Natural killer cell (primary cell): ENCODE measurements at places on chromosomes 2 and 18. TPM values are rescaled to one million over a fixed set of nuclear protein-coding genes. Genes with fewer than 3 reads are reported as not detected.

DNA sequence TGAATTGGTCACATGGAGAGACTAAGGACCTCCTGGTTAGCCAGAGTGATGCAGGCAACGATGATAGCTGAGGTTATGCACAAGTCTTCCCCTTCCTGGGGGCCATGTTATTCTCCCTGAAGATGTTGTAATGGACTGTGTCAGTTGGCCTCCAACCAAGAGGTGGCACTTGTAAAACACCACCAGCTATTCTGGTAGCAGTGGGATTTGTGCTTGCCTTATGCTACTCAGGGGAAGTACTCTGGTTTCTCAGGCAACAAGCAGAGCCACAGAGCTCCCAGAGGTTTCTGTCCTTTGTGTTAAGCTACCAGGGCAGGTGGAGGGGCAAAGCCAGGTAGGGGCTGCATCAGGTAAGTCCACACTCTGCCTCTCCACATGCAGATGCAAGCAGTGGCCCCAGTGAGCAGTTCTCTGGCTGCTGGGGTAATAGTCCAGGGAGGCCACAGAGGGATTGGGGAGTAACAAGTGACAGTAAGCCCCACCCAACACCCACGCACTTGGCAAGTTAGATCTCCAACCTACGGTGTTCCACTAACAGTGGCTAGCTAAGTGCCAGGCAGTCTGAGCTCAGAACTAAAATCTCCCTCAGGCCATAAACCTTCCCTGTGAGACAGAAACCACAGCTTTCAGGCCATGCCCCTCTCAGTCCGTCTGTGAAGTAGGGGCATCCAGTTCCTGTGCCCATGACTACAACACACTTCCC lies 99.7 kb downstream of the RND3 start:
- no peak for DNase-seq

Gene NAT8
- not detected for total RNA-seq

DNA sequence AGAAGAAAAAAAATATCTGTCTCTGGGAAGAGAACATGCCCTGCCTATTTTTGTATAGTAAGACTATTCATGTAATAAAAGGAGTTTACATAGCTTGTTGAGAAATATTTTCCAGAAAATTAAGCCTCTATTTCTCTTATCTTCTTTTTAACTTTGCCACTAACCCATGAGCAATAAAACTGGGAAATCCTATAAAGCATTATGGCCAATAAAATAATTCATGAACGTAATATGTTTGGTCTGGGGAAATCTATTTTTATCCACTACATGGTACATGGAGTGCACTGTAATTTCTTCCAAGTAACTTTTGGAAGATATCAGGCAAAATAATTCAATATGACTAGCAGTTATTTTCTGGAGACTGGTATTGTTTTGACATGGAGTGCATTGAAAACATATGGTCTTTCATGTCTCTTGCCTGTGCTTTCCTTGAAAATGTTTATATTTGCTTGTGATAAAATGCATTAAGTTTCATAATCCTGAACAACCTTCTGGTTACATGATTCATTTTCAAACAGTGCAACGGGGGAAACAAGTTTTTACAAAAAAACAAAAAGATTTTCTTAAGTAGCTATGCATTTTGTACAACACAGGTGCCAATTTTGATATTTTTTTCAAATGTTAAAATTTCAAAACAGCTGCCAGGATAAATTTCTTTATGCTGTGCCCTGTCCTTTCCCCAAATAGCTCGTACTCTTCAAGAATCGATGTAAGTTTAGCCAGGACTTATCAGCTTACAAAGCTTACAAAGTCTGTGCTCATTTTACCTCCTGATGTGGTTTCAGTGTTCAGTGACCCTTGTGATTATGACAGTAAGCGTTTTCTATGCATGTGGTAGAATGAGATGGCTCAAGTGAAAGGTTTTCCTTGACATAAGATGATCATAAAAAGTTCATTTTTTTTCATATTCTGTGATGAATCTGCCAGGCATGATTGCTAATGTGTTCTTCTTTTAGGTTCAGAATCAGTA lies 194.5 kb downstream of the UBE2E3 start:
- no peak for DNase-seq

DNA sequence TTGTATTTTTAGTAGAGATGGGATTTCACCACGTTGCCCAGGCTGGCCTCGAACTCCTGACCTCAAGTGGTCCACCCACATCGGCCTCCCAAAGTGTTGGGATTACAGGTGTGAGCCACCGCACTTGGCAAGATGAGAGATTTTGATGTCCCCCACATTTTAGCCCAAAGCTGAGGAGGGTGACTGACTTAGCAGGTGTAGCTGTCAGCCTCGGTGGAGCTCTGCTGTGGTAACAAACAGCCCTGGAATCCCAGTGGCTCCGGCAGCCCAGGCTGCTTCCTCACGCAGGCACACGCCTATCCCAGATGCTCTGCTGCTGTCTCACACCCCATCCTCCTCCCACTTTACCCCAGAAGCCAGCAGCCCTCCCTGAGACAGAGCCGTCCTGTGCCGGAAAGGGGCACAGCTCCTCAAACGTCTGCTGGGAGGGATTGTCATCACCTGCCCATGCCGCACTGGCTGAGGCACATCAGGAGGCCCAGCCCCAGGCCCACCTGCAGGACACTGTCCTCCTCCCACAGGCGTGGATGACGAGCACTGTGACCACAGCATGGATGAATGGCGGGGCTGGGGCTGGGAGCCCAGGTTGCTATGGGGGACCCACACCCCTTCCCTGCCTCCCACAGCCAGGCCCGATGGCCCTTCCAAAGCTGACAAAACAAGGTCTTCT lies 10.6 kb upstream of the BOK start:
- no peak for DNase-seq

DNA sequence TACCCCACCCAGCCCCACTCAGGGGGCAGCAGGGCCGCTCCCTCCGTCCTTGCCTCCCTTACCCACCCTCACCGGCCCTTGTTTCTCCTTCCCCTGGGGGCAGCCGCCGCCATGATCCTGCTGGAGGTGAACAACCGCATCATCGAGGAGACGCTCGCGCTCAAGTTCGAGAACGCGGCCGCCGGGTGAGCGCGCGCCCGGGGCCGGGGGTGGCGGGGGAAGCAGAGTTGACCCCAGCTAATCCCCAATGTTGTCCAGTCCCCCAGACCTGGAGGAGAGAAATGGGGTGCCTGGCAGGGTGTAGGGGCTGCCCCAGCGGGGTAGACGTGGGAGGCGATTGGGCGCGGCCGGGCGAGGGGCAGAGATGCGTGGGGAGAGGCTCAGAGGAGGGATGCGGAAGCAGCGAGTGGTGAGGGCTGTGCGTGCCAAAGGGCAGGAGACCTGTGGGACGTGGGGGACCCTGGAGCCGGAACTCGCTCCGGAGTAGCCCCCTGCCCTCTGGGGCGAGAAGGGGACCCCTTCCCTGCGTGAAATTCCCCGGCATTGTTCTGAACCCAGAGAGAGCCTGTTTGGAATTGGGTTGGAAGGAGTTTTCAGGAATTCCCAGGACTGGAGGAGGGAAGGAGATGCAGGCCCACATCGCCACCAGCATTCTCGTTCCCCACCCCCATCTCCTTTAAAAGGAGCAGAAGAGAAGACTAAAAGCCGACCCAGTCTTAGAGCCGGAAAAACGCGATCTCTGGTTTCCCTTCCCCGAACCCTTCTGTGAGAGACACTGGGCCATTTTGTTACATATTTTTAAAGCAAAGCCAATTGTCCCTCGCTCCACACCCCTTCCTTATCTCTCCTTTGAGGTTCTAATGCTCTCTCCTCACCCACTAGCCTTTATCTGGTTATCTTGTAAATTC lies 625 bp downstream of the ARPC2 start:
- peak; percentile 62 for DNase-seq

DNA sequence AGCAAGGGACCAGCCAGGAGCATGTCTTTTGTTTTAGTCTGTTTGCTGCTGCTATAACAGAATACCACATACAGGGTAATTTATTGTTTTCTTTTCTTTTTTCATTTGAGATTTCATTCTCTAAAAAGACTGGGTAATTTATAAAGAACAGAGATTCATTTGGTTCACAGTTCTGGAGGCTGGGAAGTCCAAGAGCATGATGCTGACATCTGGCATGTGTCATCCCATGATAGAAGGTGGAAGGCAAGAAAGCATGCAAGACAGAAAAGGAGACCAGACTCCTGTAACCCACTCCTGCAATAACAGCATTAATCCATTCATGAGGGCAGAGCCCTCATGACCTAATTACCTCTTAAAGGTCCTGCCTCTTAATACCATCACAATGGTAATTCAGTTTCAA lies 14.8 kb downstream of the SGO2 start:
- no peak for DNase-seq

Gene PCBP1
- total RNA-seq = 352 TPM

- DNase-seq = no peak
Measured at GRCh38 chr2:233928594-233929351, 11.6 kb downstream of the TRPM8 start.

GRCh38 chr18:55878224-55878623 lies 290.2 kb upstream of the TCF4 start:
- no peak for DNase-seq

Gene CAPN13
- not detected for total RNA-seq

GRCh38 chr2:121748202-121748601 lies 7.2 kb upstream of the TSN start:
- peak; percentile 19 for DNase-seq

GRCh38 chr2:205700331-205701132 lies 18.2 kb downstream of the NRP2 start:
- no peak for DNase-seq

GRCh38 chr2:149330127-149331022 lies at the start of gene LYPD6:
TSS of gene LYPD6 (plus strand) at chr2:149330587. CDS start at chr2:149437709, 107,122 bp downstream.
- DNase-seq = no peak

- DNase-seq = no peak
Measured at GRCh38 chr2:162256591-162256991, 13.3 kb upstream of the FAP start.

DNA sequence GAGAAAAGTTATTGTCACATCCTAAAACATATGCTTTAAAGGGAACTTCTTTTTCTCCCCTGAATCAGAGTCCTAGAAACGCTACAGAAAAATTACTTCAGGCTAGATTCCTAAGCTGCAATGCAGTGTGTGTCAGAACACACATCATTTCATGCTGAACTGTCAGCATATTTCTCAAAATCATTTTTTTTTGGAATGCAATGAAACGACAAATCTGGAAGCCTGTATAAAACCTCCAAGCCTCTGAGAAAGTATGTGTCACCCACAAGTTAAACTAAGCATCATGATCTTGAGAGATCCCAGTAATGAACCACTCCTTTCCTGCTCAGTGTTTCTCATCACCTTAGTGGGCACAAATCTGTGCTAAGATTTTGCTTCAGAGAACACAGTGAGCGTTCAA lies 276.2 kb downstream of the ZNF521 start:
- no peak for DNase-seq

DNA sequence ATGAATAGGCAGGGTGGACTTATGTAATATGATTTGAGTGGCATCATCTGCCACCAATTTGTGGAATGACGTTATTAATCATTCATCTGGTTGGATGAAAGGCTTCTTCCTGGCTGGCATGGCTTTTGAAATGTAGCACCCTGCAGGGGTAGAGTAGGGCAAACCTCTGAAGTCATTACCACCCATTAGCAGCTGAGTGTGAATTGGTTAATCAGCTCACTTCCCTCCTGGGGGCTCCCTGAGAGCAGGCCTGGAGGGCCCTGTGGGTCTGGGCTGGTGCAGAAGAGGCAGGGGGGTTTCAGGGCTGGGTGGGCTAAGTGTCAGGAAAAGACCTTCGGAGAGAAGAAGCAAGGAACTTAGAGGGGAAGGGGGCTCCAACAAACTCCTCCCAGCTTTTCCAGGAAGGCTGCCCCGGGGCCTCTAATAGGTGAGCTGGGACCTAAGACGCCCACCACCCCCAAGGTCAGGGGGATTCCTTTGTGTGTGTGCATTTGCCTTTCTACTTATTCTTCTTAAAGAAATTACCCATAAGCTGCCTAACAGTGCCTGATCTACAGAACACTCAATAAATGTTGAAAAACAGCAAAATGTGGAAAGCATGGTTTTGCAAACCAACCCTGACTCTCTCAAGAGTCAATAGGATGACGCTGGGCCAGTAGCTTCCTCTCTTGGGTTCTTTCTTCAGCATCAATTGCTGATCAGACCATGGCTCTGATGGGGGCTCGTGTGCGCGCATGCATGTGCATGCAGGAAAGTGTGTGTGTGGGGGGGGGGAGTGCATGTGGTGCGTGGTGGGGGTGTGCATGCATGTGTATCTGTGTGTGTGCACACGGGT lies 49.7 kb upstream of the ZNF516 start:
- DNase-seq = no peak

DNA sequence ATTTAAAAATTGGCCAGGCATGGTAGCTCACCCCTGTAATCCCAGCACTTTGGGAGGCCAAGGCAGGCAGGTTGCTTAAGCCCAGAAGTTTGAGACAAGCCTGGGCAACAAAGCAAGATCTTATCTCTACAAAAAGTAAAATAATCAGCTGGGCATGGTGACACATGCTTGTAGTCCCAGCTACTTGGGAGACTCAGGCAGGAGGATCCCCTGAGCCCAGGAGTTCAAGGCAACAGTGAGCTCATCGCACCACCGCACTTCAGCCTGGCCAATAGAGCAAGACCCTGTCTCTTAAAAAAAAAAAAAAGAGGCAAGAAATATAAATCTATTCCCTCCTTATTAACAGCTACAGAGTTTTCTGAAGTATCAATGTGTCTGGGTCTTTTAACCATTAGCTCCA lies 51.9 kb downstream of the ESCO1 start:
- no peak for DNase-seq

DNA sequence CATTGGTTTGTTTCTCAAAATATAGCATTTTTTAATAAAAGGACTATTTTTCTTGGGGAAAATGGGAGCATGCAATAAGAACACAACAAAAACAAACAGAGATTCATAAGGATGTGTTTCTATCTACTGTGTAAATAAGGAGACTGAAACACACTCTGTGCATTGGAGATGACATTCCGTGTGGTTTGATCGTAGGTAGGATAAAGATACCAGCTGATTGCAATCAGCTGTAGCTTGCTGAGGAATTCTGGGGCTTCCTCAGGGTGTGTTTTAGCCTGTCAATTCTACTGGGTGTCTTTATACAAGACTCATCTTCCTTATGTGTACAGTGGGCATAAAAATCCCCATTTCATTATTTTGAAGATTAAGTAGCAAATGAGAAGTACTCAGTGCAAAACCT lies 591.6 kb downstream of the DSC3 start:
- DNase-seq = no peak

GRCh38 chr18:70455731-70456130 lies 166.9 kb downstream of the SOCS6 start:
- DNase-seq = no peak

DNA sequence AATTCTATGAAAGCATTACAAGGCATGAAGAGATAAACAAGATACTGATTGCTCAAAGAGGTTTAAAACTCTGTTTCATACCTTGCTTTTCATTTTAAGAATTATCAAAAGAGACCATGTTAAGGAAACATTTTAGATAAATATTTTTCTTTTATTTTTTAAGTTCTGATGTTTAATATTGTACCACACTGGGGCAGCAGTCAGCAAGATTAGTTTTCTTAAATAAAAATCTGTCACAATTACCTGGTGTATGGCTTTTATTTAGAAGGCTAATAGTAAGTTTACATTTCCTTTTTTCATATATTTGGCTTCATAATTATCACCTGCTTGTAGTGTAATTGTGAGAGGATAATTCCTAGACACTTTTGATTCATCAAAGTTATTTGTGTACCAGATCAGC lies 46.4 kb downstream of the ZNF804A start:
- DNase-seq = no peak
